IMR-90 (cell line): ENCODE measurements at places on chromosomes 1 and 21.

DNA sequence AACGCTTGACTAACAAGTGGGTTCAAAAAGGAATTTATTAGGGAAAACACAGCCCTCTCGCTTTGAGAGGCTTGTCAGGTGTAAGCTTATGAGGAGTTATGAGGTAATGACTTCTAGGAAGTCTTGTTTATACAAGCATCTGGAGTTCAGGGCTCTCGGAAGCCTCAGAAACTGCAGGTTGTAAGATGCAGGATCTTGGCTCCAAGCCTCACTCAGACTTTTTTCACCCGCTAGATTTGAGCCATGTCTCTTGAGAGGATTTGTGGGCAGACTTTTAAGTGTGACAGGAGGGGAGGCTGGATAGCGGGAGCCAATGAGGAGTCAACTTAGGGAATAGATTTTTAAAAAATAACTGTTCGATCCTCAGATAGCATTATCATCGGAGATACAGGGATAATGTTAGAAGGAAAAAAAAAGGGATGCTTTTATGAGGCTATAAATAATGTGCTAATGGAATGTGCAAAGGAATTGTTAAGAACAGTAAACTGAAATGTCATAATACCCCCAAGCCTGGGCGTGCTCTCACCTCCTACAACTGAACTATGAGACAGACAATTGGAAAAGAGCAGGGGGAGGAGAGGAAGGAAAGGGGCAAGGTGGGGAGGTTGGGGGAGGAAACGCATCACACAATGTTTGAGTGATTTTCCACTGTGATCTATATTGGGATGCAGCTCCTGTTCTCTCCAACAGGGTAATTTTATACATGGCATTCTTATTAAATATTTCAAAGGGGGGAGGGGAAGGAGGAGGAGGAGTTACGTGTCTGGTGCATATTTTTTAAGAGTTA lies 107.4 kb upstream of the ESRRG start:
- DNase-seq = no peak
- no peaks in the 10 kb centered on the region for H3K36me3 ChIP-seq
- no peaks in the 10 kb centered on the region for H3K4me1 ChIP-seq
- H3K27ac ChIP-seq = no peak overlapping the region
- H3K27me3 ChIP-seq = no peaks in the 10 kb centered on the region

DNA sequence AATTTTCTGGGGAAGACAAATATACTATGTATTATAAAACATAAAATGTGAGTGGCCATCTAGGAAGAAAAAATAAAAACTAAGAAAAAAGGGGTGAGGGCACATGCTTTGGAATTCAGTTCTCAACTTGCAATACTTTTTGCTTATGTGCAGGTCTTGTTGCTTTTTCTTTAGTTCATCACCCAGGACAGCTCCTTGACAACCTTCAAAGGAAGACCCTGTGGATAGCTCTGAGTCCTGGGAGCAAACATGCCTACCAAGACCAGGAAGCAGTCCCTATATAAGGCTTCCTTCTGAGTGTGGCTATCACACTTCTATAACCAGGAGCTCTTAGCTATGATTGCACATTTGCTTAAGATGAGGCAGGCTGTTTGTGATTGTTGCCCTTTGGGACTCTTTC lies 78.0 kb downstream of the WDR64 start:
- no peaks in the 10 kb centered on the region for H3K4me1 ChIP-seq
- no peaks in the 10 kb centered on the region; the same call in 1 of the 2 replicates for H3K27me3 ChIP-seq
- H3K36me3 ChIP-seq = no peaks in the 10 kb centered on the region
- no peak overlapping the region for H3K27ac ChIP-seq
- no peak for DNase-seq

GRCh38 chr1:168945870-168946269 lies 160.6 kb upstream of the ATP1B1 start:
- H3K27me3 ChIP-seq = no peaks in the 10 kb centered on the region
- H3K36me3 ChIP-seq = no peaks in the 10 kb centered on the region
- H3K4me3 ChIP-seq = no peak overlapping the region
- H3K27ac ChIP-seq = no peak overlapping the region

GRCh38 chr1:61375082-61375880 lies 292.9 kb downstream of the NFIA start:
- H3K36me3 ChIP-seq = no peaks in the 10 kb centered on the region
- no peak overlapping the region for H3K4me3 ChIP-seq
- DNase-seq = no peak
- no peaks in the 10 kb centered on the region for H3K4me1 ChIP-seq

- no peak within 1 kb of the TSS for H3K27ac ChIP-seq
- peaks cover 10% of the 10 kb centered on the region for H3K4me1 ChIP-seq
- DNase-seq = no peak
- H3K4me3 ChIP-seq = no peak within 1 kb of the TSS
- 0 out of 2 replicates have a peak, but pooled peaks cover 1% of the 10 kb centered on the region for H3K27me3 ChIP-seq
Measured at GRCh38 chr1:116110567-116111523, at the start of gene MAB21L3. TSS of gene MAB21L3 (plus strand) at chr1:116111399. CDS start at chr1:116112616, 1,217 bp downstream.

DNA sequence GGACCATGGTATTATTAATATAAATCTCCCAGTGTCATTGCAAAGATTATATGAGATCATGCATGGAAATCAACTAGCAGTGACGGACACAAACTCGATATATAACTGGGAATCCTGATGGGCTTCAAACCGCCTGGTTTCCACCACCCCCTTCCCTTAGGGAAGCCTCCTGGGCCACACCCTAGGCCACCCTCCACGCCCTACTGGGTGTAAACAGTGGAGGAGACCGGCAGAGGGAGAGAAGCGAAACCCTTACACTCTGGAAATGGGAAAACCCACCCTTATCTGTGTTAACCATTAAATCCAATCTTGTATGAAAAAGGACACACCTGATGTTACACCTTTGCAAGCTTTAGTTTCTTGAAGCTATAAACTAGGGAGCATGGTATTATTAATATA lies 595 bp upstream of the ZNHIT6 start:
- no peak overlapping the region for H3K27ac ChIP-seq
- H3K27me3 ChIP-seq = no peaks in the 10 kb centered on the region
- H3K36me3 ChIP-seq = peaks cover 5% of the 10 kb centered on the region; the same call in 1 of the 2 replicates
- no peak for DNase-seq
- no peak overlapping the region for H3K4me3 ChIP-seq

- H3K4me3 ChIP-seq = no peak overlapping the region
- H3K27ac ChIP-seq = no peak overlapping the region
- H3K27me3 ChIP-seq = no peaks in the 10 kb centered on the region
- no peak for DNase-seq
Measured at GRCh38 chr1:59434336-59434735, 137.4 kb downstream of the FGGY start.
